ENCODE measurements at places on chromosomes 2 and 18. TPM values are rescaled to one million over a fixed set of nuclear protein-coding genes. Genes with fewer than 3 reads are reported as not detected.

GRCh38 chr2:54455131-54455562, 980 bp upstream of the SPTBN1 start:
- no peaks in the 10 kb centered on the region for H3K27me3 ChIP-seq
- no peak for DNase-seq
- no peak overlapping the region for H3K27ac ChIP-seq
- H3K36me3 ChIP-seq, result no peaks in the 10 kb centered on the region
- peak overlapping the region; percentile 99 for H3K4me3 ChIP-seq

DNA sequence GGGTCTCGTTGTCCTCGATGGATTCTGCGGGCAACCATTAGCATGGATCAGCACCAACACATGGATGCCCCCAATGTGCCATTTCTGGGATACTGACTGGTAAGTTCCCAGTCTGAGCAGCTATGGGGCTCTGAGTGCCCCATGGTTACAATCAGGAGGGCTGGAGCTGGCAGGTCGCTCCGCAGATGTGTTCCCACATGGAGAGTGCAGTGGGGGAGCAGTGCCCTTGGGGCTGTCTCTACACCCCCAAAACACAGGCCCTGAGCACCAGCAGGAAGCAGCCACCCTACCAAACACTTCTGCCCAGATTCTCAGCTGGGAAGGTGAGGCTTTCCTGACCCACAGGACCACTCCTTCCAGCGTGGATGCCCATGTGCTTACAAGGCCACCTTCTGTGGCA, 8.0 kb downstream of the NGEF start:
- no peaks in the 10 kb centered on the region for H3K36me3 ChIP-seq
- no peak overlapping the region for H3K27ac ChIP-seq
- no peak for DNase-seq
- H3K4me1 ChIP-seq, result no peaks in the 10 kb centered on the region

GRCh38 chr18:62505669-62506494, 16.9 kb upstream of the ZCCHC2 start:
- H3K4me3 ChIP-seq, result peak overlapping the region; percentile 50
- no peaks in the 10 kb centered on the region for H3K4me1 ChIP-seq
- no peaks in the 10 kb centered on the region for H3K27me3 ChIP-seq
- H3K36me3 ChIP-seq, result no peaks in the 10 kb centered on the region
- H3K27ac ChIP-seq, result no peak overlapping the region

GRCh38 chr2:86790676-86791572, at the start of gene CD8A:
CD8A (minus strand) TSS chr2:86790913; CDS start chr2:86790825, 88 bp downstream.
- no peaks in the 10 kb centered on the region for H3K4me1 ChIP-seq
- H3K36me3 ChIP-seq, result no peaks in the 10 kb centered on the region
- H3K4me3 ChIP-seq, result peak within 1 kb of the TSS; percentile 28
- no peak within 1 kb of the TSS for H3K27ac ChIP-seq
- peak; percentile 58 for DNase-seq

DNA sequence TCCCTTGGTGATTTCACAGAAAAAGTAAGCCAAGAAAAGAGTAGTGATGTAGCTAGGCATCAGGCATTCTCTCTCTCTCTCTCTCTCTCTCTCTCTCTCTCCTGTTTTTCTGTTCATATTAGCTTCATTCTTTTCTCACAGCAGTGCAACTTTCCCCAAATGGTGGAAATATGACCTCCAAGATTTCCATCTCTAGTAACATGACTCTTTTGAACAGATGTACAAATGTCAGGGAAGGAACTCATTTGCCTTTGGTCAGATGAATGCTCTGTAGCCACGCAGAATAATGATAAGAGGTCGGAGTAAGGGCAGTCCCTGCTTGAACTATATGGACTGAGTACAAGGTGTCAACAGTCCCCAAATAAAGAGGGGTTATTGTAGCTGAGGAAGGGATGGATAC, 316.2 kb downstream of the GALNT13 start:
- H3K27ac ChIP-seq, result no peak overlapping the region
- no peaks in the 10 kb centered on the region for H3K4me1 ChIP-seq
- H3K4me3 ChIP-seq, result no peak overlapping the region
- no peak for DNase-seq
- no peaks in the 10 kb centered on the region for H3K27me3 ChIP-seq

GRCh38 chr18:59278793-59279192, 5.5 kb upstream of the RAX start:
- H3K4me3 ChIP-seq, result no peak overlapping the region
- no peaks in the 10 kb centered on the region for H3K4me1 ChIP-seq
- no peak overlapping the region for H3K27ac ChIP-seq
- peaks cover 75% of the 10 kb centered on the region for H3K27me3 ChIP-seq
- H3K36me3 ChIP-seq, result no peaks in the 10 kb centered on the region
- no peak for DNase-seq

DNA sequence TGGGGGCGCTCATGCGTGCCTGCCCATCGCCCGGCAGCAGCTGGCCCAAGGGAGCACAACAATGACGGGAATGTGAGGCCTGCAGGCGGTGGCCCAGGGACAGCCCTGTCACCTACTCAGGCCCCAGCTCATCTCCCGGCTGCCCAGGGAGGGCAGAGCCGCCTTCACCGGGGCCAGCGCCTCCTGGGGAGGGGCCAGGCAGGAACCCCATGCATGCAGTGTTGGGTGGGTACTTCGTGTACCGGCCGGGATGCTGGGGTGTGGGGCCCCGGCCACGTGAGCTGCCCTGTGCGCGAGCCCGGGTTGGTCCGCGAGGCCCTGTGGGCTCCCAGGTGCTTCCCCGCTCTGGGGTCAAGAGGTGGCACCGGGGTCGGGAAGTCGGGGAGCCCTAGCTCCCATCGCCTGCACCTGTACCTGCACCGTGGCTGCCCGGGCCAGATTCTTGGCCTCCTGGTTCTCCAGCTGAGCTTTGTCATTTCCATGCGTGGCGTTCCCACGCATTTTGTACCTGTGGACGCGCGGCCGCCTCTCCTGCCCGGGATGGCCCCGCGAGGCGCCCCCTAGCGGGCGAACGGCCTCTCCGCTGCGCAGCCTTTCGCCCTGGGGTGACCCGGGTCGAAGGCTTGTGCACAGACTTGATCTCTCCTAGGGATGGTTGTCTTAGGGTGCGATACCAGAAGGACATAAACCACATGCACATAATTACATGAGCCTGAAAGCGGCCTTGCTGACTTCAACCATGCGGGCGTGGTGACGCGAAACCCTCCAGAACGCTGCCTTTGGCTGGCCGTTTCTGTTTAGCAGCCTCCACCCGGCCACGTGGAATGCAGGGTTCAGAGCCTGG, 950 bp downstream of the KLHL30 start:
- no peak overlapping the region for H3K4me3 ChIP-seq
- H3K4me1 ChIP-seq, result peaks cover 15% of the 10 kb centered on the region
- H3K36me3 ChIP-seq, result no peaks in the 10 kb centered on the region
- no peaks in the 10 kb centered on the region for H3K27me3 ChIP-seq
- no peak for DNase-seq
- H3K27ac ChIP-seq, result no peak overlapping the region

DNA sequence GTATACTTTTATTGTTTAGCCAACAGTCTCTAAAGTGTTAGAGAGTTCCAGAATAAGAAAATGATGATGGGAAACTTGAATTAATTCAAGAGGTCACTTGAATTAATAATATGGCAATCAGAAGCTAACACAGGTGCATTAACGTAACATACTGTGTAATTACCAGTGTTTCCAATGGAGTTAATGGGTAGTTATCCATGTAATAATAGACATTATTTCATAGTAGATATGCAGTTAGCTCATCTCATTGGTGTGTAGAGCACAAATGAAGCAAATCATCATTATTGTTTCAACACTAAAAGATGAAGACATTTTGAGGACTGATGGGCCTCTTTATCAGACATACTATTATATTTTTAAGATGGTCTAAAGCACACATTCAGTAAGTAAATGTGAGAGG, 460.3 kb upstream of the HNRNPA3 start:
- no peak overlapping the region for H3K4me3 ChIP-seq
- no peaks in the 10 kb centered on the region for H3K36me3 ChIP-seq
- H3K4me1 ChIP-seq, result peaks cover 12% of the 10 kb centered on the region
- H3K27ac ChIP-seq, result no peak overlapping the region
- no peak for DNase-seq

GRCh38 chr2:8693157-8693821, 11.4 kb downstream of the ID2 start:
- no peaks in the 10 kb centered on the region for H3K4me1 ChIP-seq
- H3K27me3 ChIP-seq, result no peaks in the 10 kb centered on the region
- H3K27ac ChIP-seq, result no peak overlapping the region
- DNase-seq, result no peak
- H3K4me3 ChIP-seq, result no peak overlapping the region
- no peaks in the 10 kb centered on the region for H3K36me3 ChIP-seq

DNA sequence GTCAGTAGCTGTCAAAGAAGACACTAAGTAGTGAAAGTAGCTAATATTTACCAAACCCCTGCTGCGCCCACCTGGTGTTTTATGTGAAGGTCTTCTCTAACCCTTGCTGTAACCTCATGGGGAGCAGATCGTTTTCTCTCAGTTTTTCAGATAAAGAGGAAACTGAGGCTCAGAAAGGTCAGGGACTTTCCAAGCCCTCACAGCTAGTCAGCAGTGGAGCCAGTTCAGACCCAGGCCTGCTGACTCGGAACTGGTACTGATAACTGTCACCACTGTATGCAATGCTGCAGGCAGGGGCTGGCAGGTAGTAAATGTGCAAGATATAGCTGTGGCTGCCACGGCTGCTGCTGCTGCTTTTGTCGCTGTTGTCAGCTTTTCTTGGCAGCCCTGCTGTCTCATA, 69.1 kb downstream of the LRRFIP1 start:
- H3K27ac ChIP-seq, result peak overlapping the region; percentile 92
- H3K4me1 ChIP-seq, result peaks cover 52% of the 10 kb centered on the region
- no peak for DNase-seq

- peak overlapping the region; percentile 68 for H3K4me3 ChIP-seq
- peak; percentile 55 for DNase-seq
- H3K27me3 ChIP-seq, result no peaks in the 10 kb centered on the region
- no peak overlapping the region for H3K27ac ChIP-seq
- no peaks in the 10 kb centered on the region for H3K36me3 ChIP-seq
These were observed 33.1 kb upstream of the NPC1 start for GRCh38 chr18:23619388-23619881.

- H3K4me1 ChIP-seq, result peaks cover 2% of the 10 kb centered on the region
- H3K27me3 ChIP-seq, result no peaks in the 10 kb centered on the region
- DNase-seq, result no peak
- no peak overlapping the region for H3K4me3 ChIP-seq
- no peak overlapping the region for H3K27ac ChIP-seq
- no peaks in the 10 kb centered on the region for H3K36me3 ChIP-seq
These were observed 3.0 kb upstream of the STK17B start for GRCh38 chr2:196174404-196174803.

DNA sequence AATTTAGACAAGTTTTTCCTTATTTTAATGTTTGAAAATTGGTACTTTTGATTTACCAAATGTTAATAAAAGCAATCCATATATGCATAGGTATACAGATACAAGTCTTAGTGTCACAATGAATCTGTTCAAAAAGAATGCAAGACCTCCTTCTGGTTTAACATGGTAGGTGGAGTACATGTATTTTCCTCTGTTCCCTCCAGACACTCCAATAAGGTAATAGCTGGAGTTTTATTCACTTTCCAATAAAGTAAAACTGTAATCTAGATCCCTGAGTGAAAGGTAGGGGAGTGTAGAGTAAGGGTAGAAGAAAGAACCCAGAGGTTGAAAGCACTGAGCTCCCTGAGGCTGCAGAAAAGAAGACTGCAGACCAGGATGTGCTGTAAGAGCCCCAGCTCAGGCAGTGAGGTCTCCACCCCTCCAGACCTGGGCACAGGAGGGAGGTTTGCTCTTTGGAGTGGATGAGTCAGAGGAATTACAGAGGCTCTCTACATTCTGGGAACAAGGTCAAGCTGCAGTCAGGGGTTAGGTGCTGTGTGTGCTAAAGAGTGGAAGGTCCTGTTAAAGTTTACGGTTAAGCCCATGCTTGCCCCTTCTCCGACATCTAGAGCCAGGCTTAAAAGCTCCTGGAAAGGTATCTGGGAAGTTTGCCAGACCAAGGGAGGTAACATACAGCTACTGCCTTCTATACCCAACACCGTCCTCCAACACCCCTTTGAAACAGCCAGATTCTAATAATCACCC, 27.6 kb upstream of the STAT1 start:
- no peak overlapping the region for H3K27ac ChIP-seq
- H3K27me3 ChIP-seq, result no peaks in the 10 kb centered on the region
- H3K36me3 ChIP-seq, result no peaks in the 10 kb centered on the region
- no peak overlapping the region for H3K4me3 ChIP-seq
- DNase-seq, result peak; percentile 49
- peaks cover 67% of the 10 kb centered on the region for H3K4me1 ChIP-seq

DNA sequence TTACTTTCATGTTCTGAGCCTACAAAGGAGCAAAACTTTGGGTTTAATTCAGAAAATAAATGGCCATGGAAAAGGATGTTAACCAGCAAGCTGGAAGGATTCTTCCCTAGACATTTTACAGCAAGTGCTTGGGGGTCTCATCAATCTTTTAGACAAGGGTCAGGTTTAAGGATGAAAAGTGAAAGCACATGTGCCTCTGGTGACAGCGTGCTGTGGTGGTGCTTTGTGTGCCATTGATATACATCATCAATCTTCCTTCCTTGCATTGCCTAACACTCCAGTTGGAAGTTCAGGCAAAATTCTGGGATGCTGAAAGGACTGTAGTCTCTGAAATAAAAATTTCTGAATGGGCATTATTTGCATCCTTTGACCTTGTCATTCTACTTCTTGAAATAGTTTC, 171.2 kb downstream of the KCNE4 start:
- no peak overlapping the region for H3K4me3 ChIP-seq
- no peak for DNase-seq
- H3K36me3 ChIP-seq, result no peaks in the 10 kb centered on the region
- H3K27me3 ChIP-seq, result peaks cover 13% of the 10 kb centered on the region
- H3K27ac ChIP-seq, result no peak overlapping the region

GRCh38 chr2:186636800-186637496, 47.1 kb downstream of the ITGAV start:
- peaks cover 2% of the 10 kb centered on the region for H3K4me1 ChIP-seq
- no peaks in the 10 kb centered on the region for H3K27me3 ChIP-seq
- no peak overlapping the region for H3K4me3 ChIP-seq
- DNase-seq, result no peak

GRCh38 chr2:44779793-44780192, 161.7 kb upstream of the SIX3 start:
- no peak overlapping the region for H3K4me3 ChIP-seq
- no peaks in the 10 kb centered on the region for H3K36me3 ChIP-seq
- no peak overlapping the region for H3K27ac ChIP-seq
- H3K27me3 ChIP-seq, result no peaks in the 10 kb centered on the region

DNA sequence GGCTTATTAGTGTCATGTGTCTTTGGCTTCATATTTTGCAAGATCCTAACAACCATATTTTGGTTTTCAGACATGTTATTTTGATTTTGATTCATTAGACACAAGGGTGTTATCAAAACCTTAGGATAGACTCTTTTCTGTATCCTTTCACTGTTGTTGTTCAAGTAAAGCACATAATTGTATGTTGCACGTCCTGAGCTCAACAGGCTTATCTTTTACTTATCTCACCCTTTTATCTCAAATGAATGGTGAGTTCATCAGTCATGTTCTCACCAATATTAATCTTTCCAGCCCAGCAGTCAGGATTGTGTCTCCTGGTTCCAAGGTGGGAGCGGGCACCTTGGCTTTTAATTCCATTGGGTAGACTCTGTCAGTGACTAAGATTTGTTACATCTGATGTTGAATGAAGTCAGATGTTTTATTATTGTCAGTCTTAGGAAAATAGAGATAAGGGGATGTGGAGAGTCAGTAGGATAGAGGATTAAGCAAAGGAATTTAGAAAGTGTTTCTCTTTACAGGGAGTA, 11.9 kb downstream of the GPN1 start:
- H3K36me3 ChIP-seq, result peaks cover 35% of the 10 kb centered on the region
- no peak overlapping the region for H3K4me3 ChIP-seq
- H3K27ac ChIP-seq, result no peak overlapping the region

The INO80C gene
- total RNA-seq, result 0.97 TPM

The RGPD8 gene
- total RNA-seq, result 16.8 TPM

The PSTPIP2 gene
- total RNA-seq, result 2.8 TPM

The ITGB1BP1 gene
- 52.2 TPM for total RNA-seq

The UPP2 gene
- total RNA-seq, result not detected

The TBR1 gene
- total RNA-seq, result 0.97 TPM

The MARCHF4 gene
- 14.5 TPM for total RNA-seq

The PDE11A gene
- 0.86 TPM for total RNA-seq

The ALPP gene
- total RNA-seq, result not detected

The CFAP53 gene
- 0.11 TPM for total RNA-seq

The EVA1A gene
- 126 TPM for total RNA-seq

Data from GM23248 (cell line).